Left ventricle myocardium superior (tissue), 1 donor: ENCODE measurements at places on chromosomes 11 and 22. TPM values are rescaled to one million over a fixed set of nuclear protein-coding genes. Genes with fewer than 3 reads are reported as not detected.

ZP1 gene
- total RNA-seq = not detected

RIMBP3B gene
- 0.05 TPM for total RNA-seq

SYT12 gene
- 0.37 TPM for total RNA-seq

LBHD1 gene
- 1.7 TPM for total RNA-seq

OTOG gene
- total RNA-seq = not detected

CHST1 gene
- 2.5 TPM for total RNA-seq
